ENCODE measurements at places on chromosomes 11 and 22. TPM values are rescaled to one million over a fixed set of nuclear protein-coding genes. Genes with fewer than 3 reads are reported as not detected.

Gene SLC22A6
- polyA plus RNA-seq = 13.6 TPM

DNA sequence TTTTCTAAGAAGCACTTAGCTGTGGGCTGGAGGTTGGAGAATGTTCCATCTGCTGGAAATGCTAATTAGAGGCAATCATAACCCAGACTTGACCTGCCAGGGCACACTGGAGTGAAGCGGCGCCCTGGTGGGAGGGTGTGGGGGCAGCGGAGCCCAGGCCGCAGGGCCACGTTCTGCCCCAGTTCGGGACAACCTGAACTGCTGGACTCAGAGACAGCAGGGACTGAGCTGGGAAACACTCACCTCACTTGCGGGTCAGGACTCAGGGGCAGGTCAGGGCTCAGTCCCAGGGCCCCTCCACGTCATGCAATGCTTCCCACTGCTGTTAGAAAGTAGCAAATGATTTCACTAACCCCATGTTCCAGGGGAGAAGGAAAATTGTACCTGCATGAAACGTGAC, 316.4 kb downstream of the NTM start:
- DNase-seq = no peak

GRCh38 chr11:43947815-43948214, 5.4 kb downstream of the C11orf96 start:
- DNase-seq = no peak

Gene CCDC34
- polyA plus RNA-seq = 31.7 TPM

Gene TYR
- not detected for polyA plus RNA-seq

GRCh38 chr11:12285106-12285505, 92.3 kb upstream of the PARVA start:
- DNase-seq = no peak

GRCh38 chr11:19727246-19727645, 14.6 kb downstream of the NAV2 start:
- DNase-seq = no peak
